ENCODE measurements at places on chromosomes 16 and 17.

GRCh38 chr17:77735566-77736198, 222.8 kb upstream of the TNRC6C start:
- DNase-seq = no peak

- no peak for DNase-seq
Observed at GRCh38 chr17:696369-696768, 18.3 kb downstream of the VPS53 start.

GRCh38 chr17:16187642-16188041, 27.7 kb downstream of the NCOR1 start:
- no peak for DNase-seq

DNA sequence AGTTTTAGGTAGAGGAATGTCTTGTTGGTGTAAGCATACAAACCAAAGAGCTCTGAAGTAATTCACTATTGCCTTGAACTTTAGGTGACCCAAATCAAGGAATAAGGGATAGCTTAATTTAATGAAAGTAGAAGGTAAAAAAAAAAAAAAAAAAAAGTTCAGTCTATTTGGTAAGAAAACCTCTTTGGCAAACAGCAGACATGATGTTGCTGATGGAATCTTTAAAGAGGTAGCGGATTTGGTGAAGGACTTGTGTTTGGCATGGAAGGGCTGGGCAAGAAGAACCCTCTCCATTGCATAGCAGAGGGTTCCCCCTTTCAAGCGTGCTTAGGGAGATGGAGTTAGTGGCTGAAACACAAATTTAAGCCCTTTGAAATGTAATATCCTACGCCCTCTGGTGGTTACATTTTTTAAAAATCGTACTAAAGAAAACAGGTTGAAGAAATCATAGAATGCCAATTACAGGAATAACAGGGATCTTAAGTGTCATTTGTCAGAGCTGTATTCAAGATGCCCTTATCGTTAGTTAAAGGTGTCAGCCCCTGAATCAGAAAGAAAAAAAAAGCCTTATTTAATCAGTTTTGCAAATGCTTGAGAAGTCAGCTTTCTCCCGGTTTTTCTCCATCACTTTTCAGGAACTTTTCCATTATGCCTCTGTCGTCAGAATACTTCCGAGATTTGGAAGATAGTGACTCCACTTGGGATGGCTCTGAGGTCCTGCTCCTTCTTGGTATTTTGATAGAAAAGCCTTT, 383.1 kb downstream of the KCNJ2 start:
- DNase-seq = peak; percentile 76

GRCh38 chr16:56353054-56353921, 72.1 kb downstream of the AMFR start:
- DNase-seq = no peak

DNA sequence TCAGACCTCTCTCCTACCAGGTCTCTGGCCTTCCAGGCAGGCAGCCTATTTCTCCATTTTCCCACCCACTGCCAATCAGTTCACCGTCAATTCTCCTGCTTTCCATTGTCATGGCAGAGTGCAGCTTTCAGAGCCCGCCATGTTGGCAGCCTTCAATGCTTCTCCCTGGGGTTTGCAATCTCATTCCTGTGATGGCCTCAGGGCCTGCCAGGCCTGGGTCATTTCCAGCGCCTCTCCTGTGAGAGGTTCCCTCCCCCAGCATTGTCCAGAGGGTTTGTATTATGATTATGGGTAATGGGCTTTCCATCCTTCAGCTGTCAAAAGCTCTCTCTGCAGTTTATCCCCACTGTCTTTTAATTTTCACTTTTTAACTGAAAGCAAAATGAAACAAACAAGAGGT, 716.6 kb upstream of the CDH8 start:
- no peak for DNase-seq

- no peak for DNase-seq
Observed at GRCh38 chr17:59869941-59870218, 22.9 kb downstream of the TUBD1 start.

GRCh38 chr17:59049798-59050197, 56.9 kb downstream of the TRIM37 start:
- DNase-seq = no peak

DNA sequence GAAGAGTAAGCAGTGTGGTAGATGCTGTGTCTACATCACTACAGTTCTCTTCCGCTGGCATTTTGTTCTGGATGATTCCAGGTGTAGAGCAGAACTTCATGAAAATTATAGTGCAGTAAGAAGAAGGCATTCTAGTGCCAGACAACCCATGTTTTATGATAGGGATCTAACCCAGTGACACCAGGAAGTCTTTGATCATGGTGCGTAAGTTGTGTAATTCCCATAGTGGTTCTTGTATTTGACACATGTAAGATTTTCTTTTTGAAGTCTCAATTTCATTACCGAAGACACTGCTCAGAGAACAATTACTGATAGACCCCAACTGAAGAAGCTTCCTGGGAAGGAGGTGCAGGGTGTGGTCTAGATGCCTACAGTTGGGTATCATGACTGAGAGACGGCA, 356.9 kb downstream of the CA10 start:
- no peak for DNase-seq

GRCh38 chr16:81261049-81261648, 22.7 kb downstream of the BCO1 start:
- DNase-seq = peak; percentile 20

DNA sequence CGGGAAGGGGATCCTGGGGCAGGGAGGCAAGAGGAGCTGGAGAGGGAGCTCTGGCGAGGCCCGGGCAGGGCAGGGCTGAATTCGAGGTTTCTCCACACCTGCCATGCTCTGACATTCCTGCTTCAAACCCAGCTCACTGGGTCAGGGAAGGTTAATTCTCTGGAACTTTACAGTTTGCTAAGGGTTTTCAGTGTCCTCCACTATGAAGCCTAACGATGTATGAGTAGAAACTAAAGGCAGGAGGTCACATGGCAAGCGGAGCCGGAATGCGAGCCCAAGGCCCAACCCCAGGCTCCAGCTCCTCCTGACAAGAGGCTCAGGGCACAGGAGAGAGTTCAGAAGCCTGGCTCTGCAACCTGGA, 29.2 kb downstream of the DCAKD start:
- DNase-seq = no peak

DNA sequence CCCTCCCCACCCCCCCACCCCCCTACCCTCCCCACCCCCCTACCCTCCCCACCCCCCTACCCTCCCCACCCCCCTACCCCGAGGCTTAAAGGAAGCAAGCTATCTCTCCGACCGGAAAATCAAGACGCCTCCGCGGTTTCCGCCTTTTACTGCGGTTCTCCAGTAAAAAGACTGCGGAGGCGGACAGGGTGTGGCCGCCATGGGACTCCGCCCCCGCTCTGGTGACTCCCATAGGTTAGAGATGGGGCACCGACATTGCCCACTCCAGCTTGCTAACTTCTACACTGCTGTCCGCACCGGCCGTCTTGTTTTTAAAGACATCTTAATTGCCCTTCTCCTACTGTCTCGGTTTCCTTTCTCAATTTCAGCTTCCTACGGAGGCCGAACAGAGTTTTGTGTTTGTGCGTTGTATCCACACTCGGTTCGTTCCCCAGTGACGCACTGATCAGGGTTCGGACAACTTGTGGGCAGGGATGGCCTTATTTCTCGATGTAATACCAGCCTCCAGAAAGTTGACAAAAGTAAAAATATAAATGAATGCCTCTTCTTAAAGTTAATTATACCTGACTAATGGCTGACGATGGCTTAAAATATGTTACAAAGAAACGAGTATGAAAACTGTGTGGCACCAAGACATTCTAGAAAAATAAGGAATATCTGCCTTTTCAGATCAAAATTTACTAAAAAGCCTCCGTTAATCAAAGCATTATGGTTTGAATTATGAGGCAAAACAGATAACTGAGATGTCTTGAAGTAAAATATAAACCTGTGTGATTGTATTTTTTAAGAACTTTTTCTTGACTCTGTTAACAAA, 1.1 kb upstream of the ZNF200 start:
- peak; percentile 33 for DNase-seq

DNA sequence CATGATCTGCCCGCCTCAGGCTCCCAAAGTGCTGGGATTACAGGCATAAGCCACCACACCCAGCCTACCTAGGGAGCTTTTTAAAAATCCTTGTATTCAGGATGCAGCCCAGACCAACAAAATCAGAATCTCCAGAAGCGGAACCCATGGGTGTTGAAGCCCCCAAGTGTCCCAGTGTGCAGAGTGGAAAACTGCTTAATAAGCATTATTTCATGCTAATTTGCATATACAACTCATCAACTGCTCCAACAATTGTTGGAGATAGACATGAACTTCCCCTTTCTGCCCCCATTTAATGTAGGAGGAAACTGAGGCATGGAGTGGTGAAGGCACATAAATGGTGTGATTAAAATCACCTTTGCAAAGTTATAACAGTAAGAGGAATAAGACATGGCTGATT, 84.3 kb upstream of the C16orf82 start:
- DNase-seq = no peak

- no peak for DNase-seq
Observed at GRCh38 chr16:4004206-4004605, 112.0 kb downstream of the ADCY9 start.

DNA sequence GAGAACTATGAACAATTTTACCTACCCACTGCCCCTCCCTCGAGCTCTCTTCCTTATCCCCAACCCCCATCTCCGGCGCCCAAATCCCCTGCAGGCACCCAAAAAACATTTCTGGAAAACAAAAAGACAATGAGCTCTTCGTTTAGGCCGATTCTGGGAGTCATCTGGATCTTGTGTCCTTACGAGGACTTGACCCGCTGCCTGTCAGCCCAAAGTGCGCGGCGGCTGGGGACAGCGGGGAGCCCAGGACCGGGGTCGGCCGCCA, 524 bp downstream of the STRADA start:
- peak; percentile 67 for DNase-seq

GRCh38 chr17:12618557-12618956, 47.1 kb upstream of the MYOCD start:
- no peak for DNase-seq

- no peak for DNase-seq
Observed at GRCh38 chr17:48605409-48605919, 678 bp upstream of the HOXB6 start.
